ENCODE measurements at places on chromosomes 12 and 14.

- DNase-seq = peak; percentile 37
These were observed 17.9 kb downstream of the ZFP36L1 start for GRCh38 chr14:68774771-68775613.

GRCh38 chr12:44618946-44619345, 257.2 kb downstream of the NELL2 start:
- DNase-seq = no peak

DNA sequence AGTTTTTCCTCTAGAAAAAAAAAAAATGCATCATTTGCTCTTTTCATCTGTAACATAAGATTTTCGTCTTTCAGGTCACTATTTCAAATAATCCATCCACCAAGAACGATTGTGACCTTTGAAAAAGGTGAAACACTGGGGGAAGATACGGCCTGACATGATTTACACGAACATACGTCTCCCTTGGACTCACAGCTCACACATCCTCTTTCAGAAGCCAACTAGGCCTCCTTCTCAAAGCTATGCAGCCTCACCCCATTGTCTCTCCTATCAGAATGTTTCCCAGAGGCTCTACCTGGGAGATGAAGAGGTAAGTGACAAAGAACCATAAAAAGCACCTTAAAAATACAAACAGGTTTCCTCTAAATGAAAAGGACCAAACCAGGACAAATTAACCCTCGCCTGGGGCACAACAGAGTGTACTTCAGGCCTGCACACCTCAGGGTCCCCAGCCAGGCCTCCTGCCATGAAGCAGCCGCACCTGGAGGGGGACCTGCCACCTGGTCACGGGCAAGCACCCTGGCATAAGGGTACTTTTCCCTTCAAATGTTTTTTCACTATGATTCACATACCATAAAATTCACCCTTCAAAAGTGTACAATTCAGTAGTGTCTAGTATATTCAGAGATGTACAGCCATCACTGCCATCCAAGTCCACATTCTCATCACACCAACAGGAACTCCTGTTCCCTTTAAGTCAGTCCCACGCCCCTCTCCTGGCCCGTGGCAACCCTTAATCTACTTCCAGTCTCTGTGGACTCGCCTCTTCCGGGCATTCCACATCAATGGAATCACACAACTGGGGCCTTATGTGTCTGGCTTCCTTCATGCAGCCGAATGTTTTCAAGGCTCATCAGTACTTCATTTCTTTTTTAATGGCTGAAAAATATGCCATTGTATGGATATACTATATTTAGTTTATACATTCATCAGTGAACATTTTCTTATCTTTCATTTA, 5.4 kb downstream of the SLC15A4 start:
- no peak for DNase-seq

GRCh38 chr12:53268630-53269562, 797 bp downstream of the ESPL1 start:
- DNase-seq = no peak

DNA sequence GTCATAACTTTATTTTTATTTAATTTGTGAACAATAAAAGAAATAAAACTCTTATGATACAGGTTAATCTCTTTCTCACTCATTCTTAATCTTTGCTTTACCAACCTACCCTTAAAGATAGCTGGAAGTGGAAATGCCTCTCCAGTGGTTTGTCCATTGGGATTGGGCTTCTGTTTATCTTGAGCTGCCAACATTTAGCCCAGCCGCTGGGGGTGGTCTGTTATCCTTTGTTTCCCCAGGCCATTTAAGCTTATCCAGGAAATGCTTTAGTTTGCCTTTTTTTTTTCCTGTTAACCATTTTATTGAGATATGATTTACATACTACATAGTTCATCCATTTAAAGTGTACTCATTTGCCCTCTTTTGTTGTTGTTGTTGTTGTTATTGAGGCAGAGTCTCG, 8.2 kb downstream of the TDG start:
- DNase-seq = no peak

Measured in left lobe of liver (tissue), 2 donors.